ENCODE measurements at places on chromosomes 13 and 19.

GRCh38 chr19:36115453-36116343 lies at the start of gene TBCB:
Gene TBCB, plus strand, starts transcription at chr19:36115468. Its CDS starts 93 bp downstream, at chr19:36115561.
- no peak for DNase-seq

DNA sequence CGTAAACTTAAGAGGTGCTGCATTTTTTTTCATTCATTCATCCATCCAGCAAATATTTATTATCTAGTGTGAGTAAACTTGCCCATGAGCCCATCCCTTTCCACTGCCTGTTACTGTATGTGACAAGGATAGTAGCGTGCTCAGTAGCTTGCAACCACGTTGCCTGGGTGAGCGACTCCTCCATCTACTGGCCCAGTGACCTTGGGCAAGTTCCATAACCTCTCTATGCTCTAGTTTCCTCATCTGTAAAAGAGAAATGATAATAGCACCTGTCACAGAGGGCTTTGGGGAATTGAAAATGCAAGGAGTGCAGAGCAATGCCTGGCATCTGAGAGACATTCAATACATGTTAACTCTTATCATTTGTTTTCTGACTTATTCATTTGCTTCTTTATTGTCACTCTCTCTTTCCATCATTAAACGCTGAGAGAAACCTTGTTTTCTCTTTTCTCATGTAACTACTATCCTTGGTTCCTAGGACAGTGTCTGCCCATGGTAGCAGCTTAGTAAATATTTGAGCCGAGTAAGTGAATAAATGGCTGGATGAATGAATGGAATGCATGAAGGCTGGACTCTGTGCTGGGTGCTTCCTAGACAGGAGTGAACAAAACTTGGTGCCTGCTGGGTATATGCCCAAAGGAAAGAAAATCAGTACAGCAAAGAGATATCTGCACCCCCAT lies 19.9 kb downstream of the LRCH1 start:
- no peak for DNase-seq

DNA sequence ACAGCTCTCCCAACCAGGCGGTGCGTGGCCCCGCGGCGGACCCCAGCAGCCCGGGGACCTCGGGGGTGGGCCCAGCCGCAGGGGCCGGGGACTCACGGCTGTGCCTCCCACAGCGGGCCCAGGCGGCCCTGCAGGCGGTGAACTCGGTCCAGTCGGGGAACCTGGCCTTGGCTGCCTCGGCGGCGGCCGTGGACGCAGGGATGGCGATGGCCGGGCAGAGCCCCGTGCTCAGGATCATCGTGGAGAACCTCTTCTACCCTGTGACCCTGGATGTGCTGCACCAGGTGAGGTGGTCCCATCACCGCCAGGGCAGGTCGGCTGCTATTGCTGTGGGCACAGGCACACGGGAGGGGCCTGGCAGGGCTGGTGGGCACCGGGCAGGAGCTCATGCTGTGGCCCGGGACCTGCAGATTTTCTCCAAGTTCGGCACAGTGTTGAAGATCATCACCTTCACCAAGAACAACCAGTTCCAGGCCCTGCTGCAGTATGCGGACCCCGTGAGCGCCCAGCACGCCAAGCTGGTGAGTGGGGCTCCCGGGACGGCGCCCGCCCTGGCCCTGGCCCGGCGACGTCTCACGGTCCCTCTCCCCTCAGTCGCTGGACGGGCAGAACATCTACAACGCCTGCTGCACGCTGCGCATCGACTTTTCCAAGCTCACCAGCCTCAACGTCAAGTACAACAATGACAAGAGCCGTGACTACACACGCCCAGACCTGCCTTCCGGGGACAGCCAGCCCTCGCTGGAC lies 7.3 kb downstream of the PTBP1 start:
- no peak for DNase-seq

DNA sequence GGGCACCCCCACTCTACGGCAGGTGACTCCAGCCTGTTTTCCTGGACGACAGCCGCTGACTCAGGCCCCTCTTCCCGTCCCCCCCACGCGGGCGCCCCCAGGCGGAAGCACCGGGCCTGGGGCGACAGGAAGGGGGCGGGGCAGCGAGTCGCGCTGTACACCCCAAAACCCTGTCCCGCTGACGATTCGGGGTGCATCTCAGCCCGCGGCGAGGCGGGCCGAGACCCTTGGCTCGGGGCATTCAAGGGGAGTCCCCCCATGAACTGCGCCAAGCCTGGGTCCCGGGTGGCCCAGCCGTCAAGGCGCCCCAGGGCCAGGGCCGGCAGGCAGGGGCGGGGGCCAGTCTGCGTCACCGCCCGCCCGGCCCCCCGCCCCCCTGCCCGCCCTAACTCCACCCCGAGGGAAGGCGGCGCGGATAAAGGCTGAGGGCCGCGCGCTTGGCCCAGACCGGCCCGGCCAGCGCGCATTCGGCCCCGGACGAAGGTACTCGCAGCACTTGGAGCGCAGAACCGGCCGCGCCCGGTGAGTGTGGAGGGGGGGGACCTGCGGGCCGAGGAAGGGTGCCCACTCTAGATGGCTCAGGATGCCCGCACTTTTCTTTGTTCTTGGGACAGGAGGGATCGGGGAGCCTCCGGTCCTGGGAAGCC lies at the start of gene MIDN:
TSS of gene MIDN (plus strand) at position 445 of the 647 bp plus-strand sequence. CDS start 1,714 bp downstream, outside the sequence.
- DNase-seq = peak; percentile 49

DNA sequence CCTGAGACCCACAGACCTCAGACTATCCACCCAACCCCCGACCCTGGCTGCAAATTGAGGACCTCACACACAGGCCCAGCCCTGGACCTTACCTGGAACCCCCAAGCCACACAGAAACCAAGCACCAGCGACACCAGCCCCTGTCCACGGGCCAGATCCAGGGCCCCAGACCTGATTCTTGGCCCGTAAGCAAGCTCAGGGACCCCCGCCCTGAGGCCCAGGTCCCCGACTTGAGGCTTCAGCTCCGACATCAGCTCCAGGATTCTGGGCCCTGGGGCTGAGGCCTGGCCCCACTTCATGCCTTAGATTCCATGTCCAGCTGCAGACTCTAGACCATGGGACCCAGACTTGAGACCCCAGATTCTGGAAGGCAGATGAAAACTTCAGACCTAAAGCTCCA lies 6.3 kb downstream of the TTYH1 start:
- no peak for DNase-seq

GRCh38 chr19:9009431-9009830 lies 778 bp downstream of the MUC16 start:
- DNase-seq = no peak

- no peak for DNase-seq
These were observed 186.2 kb downstream of the PCDH9 start for GRCh38 chr13:67043901-67044300.

- no peak for DNase-seq
These were observed 92.3 kb downstream of the TNFSF13B start for GRCh38 chr13:108361769-108362168.

DNA sequence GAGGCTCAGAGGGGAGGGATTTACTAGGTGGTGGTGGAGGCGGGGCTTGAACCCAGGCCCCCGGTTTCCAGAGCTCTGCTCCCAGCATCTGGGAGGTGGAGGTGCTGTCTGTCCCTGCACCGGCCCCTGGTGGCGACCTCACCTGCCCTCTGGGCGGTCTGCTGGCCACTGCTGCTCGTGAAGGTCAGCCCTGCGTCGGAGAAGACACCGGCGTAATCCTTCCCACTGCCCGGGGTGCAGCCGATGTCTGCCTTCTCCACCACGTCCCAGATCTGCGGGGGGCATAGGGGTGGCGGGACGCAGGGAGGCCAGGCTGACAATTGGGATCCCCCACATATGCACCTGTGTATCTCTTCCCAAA lies 12.8 kb downstream of the C3 start:
- DNase-seq = no peak

DNA sequence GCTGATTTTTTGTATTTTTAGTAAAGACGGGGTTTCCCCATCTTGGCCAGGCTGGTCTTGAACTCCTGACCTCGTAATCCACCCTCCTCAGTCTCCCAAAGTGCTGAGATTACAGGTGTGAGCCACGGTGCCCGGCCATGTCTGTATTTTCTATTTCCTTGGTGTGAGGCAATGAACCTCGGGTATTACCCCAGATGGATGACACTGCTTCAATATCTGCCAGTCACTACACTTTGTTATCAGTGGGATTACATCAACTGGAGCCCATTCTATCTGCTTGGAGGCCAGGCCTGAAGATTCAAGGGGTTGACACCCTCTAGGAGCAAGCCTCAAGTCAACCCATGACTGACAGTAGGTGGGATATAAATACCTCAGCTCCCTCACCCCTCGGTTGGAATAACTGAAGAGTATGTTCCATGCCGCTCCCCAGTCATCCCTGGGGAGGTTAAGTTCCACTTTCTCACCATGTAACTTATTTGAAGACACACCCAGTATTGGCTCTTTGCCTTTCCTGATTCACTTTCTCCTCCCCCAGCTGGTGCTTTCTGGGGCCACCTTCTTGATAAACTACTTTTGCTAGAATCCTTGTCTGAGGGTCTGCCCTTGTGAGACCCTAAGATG lies 992 bp upstream of the ADGRE1 start:
- DNase-seq = no peak

GRCh38 chr13:27968316-27969081 lies 616 bp downstream of the CDX2 start:
- no peak for DNase-seq

DNA sequence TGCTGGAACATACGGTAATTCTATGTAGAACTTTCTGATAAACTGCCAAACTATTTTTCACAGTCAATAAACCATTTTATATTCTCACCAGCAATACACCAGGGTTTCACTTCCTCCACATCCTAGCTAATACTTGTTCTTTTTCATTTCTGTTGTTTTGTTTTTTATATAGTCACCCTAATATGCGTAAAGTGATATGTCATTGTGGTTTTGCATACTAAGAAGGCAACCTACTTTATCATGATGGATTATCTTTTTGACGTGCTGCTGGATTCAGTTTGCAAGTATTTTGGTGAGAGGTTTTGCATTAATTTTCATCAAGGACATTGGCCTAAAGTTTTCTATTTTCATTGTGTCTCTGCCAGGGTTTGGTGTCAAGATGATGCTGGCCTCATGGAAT lies 1384.1 kb downstream of the UQCRFS1 start:
- no peak for DNase-seq

GRCh38 chr19:29287061-29287460 lies 74.1 kb upstream of the UQCRFS1 start:
- DNase-seq = no peak

- DNase-seq = no peak
These were observed 1588.0 kb downstream of the SLITRK1 start for GRCh38 chr13:82294226-82294625.

DNA sequence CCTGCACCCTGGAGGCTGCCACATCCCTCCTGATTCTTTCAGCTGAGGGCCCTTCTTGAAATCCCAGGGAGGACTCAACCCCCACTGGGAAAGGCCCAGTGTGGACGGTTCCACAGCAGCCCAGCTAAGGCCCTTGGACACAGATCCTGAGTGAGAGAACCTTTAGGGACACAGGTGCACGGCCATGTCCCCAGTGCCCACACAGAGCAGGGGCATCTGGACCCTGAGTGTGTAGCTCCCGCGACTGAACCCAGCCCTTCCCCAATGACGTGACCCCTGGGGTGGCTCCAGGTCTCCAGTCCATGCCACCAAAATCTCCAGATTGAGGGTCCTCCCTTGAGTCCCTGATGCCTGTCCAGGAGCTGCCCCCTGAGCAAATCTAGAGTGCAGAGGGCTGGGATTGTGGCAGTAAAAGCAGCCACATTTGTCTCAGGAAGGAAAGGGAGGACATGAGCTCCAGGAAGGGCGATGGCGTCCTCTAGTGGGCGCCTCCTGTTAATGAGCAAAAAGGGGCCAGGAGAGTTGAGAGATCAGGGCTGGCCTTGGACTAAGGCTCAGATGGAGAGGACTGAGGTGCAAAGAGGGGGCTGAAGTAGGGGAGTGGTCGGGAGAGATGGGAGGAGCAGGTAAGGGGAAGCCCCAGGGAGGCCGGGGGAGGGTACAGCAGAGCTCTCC lies 6.9 kb upstream of the CEACAM5 start:
- DNase-seq = no peak

GRCh38 chr19:497869-498510 lies 1.7 kb downstream of the MADCAM1 start:
- no peak for DNase-seq

DNA sequence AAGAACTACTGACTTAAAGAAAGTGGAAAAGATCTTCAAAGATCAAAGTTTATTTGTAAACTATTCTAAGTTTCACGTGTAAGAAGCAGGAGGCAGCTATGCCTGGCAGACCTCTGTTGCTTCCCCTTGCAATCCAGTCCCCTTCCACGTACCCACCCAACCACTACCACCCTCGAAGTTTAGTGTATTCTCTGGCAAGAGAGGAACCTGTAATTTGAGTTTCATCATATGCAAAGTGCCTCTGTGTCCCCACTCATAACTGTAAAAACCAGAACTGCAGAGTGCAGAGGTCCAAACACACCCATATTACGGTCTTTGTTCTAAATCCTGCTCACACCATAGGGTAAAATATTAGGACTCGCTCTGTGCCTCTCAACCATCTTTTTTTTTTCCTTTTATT lies 75.8 kb upstream of the FRY start:
- no peak for DNase-seq

GRCh38 chr19:8610041-8610935 lies at the start of gene ADAMTS10:
Gene ADAMTS10, minus strand, starts transcription at chr19:8610715. Its CDS starts 5,005 bp downstream, at chr19:8605710.
- no peak for DNase-seq

DNA sequence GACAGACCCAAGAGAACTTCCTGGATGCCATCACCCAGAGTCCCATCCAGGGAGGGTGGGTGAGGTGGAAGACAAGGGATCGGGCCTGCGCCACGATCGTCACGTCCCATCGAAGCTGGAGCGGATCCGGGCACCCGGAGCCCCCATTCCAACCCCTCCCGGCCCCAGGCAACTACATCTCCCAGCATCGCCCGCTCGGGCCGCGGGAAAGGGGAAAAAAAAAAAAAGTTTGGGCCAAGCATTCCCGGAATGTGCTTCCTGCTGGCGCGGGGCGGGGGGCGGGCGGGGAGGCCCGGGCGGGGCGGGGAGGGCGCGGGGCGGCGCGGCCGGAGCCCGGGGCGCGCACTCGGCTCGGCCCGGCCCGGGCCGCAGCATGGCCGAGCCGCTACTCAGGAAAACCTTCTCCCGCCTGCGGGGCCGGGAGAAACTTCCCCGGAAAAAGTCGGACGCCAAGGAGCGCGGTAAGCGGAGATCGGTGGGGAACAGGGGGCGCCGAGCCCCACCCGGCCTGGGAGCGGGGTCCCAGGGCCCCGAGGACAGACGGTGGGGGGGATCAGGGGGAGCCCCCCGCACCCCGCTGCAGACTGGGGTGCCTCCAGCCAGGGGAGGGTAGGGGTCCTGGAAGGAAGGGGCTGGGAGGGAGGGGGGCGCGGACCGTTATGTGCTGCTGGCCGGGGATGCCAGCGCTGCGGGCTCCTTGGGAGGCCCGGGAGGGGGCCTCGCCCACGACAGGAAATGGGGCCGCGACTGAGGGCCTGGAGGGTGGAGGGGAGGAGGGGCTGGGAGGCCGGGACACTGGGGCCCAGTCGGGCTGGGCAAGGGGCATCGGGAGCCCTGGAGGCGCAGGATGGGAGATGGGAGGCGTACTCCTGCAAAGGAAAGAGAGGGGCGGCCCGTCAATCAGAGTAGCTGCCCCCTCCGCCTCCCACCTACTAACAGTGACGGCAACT lies at the start of gene SYDE1:
TSS of gene SYDE1 (plus strand) at position 341 of the 950 bp plus-strand sequence. CDS start at position 374, 33 bp downstream.
- no peak for DNase-seq

DNA sequence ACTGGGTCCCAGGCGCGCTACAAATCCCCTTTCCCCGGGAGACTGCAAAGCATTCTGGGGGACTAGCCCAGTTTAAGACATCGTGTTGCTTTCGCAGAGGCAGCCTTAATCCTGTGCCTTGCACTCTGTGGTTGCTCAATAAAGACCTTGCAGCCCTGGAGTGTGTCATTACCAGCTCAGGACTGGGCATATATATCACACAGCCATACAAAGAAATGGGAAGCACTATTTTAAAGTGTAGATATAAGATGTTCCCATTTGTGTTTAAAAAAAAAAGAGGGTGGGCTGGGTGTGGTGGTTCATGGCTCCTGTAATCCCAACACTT lies 11.1 kb downstream of the NAPA start:
- DNase-seq = no peak

All from NCI-H2029 treated with DMSO at 0.1 percent for 48 hours (cell line).